NCI-H1694 (cell line): ENCODE measurements at places on chromosomes 1 and 21.

DNA sequence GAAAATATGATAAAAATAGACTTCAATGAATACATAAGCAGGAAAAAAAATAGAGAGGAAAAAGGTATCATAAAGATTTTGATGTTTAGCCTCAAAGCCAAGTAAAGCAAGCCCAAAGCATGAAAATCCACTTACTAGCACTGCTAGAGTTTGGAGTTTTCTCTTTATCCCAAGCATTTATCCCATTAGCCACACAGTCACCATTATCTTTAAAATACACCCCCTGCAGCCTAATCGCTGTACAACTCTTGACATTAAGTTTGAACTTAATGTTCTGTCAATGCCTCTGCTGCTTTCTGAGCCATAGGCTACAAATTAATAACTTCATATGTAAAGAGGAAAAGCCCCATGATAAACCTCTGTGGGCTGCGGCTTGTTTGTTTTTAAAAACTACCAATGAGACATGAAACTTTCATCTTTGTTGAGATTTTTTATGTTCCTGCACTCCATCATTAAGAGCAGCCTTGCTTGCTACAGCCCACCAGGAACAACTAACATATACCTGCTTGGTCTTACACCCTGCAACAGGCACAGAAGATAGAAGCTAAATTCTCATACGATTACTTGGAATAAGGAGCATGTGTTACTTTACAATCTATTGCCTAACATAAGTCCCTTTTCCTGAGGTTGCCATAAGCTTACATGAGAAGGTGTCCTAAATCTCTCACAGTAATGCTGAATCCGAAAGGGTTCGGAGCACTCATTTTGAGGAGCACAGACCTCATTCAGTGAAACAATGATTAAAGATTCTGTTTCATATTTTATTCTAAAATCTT, 202.4 kb downstream of the SMYD3 start:
- DNase-seq = no peak

GRCh38 chr21:42525029-42525581, 11.5 kb downstream of the SLC37A1 start:
- DNase-seq = no peak

- no peak for DNase-seq
These were observed 23.8 kb downstream of the C1orf198 start for GRCh38 chr1:230844561-230844960.

DNA sequence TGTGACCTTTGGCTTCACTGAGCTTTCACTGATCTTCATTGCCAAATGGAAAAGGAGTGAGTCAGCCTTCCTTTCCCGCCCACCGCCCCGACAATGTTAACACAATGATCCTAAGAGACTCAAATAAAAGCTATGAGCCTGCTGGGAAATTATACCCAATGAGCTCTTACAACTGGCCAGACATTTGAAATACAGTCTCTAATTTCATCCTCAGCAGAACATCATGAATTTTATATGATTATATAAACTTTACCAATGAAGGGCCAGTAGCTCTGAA, 252.5 kb downstream of the SIPA1L2 start:
- no peak for DNase-seq

DNA sequence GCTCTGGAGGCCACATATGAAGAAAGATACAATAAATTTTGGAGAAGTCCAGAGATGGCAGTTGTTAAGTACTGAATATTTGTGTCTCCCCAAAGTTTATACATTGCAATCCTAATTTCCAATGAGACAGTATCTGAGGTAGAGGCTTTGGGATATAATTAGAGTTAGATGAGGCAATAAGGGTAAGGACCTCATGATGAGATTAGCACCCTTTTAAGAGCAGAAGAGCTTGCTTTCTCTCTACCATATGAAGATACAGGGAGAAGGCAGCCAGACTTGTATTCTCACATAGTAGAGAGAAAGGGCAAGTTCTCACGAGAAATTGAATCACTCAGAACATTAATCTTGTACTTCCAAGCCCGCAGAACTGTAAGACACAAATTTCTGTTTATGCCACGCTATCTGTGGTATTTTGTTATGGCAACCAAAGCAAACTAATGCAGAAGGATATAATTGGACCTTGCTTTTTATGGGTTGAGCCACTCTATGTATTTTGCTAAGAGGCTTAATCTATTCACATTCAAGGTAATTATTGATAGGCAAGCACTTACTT, 430.1 kb downstream of the KCNT2 start:
- DNase-seq = no peak

DNA sequence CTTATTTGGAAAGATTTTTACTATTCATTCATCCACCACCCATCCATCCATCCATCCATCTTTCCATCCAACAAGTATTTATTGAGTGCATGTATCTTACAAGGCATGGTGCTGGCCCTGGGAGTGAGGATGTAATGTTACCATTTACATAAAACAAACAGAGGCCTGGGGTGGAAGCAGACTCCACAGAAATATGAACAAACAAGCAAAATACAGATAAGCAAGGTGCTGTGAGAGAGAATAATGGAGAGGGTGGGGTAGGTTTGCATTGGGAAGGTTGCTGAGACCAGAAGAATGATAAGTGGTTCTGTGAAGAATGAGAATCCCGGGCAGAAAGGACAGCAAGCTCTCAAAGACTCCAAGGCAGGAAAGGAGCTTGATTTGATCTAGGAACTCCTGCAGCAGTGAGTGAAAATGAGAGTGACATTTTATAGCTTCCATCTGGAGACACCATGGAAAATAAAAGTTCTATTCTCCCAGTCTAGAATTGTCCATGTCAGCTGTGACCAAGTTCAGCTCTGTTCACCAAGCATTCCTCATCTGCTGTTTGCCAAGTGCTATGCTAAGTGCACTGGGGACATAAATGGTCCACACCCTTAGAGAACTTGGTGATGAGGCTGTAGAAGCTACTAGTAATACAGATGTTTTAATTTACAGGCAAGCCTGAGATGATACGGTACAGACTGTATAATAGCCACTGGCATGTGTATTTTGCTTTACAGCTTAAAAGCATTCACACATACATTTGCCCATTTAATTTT, 75.3 kb downstream of the PEX14 start:
- DNase-seq = no peak

DNA sequence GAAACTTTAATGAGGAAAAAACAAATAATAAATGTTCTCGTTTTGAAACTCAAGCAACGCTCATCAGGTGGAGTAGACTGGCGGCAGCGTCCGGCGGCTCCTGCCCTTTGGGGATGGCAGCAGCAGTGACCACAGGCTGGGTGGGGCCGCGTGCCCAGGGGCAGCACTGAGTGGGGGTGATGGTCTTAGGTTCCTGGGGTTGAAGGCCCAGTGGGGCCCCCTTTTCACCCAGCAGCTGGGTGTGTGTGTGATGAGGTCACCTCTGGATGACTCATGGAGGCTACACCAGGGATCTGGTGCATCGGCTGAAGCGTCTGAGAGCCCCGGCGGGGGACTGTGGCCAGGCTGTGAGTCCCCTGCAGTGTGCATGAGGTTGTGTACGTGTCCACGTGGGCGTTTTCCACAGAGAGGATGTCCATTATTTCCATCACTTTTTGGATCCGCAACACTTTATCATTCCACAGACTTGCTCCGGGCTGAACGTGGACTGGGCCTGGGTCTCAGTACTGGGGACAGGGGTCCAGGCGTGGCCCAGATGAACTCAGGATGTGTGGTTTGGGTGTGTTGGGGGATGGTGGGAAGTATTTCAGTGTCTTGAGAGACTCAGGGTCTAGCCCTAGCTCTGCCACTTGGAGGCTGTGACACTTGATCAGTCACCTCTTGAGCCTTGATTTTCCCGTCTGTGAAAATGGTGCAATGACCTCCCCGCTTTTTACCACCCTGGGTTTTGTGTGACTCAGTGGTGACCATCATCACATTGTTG, 25.6 kb downstream of the LDLRAP1 start:
- DNase-seq = no peak

DNA sequence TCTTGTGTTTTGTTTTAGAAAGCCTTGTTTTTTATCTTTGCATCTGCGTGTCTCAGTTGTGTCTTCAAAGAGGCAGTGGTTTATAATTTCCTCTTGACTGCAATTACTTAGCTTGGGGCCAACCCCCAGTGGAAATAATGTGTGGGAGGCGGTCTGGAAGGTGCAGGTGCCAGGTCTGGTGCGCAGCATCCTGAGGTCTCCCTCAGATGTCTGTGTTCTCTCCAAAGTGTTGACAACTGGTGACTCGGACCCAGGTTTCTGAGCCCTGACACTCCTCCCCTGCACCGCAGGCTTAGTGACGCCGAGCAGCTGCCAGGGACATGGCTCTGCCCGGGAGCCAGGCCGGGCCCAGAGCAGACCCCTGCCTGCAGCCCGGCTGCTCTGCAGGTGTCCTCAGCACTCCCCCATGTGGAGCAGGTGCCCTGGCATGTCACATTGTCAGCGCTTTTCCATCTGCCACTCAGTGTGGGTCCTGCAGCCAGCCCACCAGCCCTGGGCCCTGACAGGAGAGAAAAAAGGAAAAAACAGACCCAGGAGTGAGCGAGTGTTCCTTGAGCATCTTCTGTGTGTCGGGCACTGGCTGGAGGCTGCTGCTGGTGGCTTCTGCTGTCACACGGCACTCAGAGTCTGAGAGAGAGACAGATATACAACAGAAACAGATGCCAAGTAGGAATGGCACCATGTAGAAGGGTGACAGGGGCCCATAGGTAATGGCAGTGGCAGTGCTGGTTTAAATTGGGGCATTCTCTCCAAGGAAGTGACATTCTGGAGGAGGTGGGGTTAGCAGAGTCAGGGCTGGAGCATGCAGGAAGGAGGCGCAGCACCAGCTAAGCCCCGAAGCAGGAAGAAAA, 24.8 kb upstream of the SELENON start:
- peak; percentile 68 for DNase-seq

GRCh38 chr1:31099293-31100032, 33.9 kb upstream of the PUM1 start:
- DNase-seq = no peak

DNA sequence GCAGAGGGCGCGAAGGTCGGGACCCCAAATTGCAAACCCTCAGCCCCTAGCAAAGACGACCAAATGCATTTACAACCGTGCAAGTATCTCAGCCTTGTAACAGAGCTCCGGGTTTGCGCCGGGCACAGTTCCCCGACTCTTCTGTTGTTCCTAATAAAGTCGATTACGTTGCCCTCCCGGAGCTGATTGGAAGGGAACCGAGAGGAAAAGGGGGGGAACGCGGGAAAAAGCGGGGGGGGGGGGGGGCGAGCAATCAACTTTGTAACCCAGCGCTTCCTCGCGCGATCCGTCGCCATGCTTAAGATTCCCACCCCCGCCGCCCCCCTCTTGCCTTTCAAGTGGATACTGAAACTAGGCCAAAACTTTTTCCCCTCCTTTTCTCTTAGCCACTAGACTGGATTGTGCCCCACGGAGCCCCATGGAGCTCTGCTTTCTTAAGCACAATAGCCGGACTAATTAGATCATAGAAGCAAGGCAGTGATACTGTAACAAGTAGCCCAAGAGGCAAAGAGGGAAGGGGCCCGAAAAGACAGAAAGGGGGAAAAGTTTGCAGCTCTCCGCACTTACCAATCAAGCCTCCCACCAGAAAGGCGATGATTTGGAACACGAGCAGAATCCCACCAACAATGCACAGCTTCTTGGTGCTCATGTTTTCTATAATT, 565 bp downstream of the WLS start:
- DNase-seq = no peak

DNA sequence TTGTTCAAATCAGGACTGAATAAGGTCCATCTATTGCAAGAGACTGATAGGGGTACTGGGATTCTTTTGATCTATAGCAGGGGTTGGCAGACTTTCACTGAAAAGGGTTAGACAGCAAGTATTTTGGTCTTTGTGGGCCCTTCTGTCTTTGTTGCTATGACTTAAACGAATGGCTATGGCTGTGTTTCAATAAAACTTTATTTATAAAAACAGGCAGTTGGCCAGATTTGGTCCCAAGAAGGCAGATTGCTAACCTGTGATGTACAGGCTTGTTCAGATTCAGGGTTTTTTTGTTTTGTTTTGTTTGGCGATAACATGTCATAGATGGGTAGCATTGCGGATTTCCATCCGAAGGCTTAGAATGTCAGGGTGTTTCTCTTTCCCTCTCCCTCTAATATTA, 3.9 kb upstream of the BACE2 start:
- DNase-seq = no peak

DNA sequence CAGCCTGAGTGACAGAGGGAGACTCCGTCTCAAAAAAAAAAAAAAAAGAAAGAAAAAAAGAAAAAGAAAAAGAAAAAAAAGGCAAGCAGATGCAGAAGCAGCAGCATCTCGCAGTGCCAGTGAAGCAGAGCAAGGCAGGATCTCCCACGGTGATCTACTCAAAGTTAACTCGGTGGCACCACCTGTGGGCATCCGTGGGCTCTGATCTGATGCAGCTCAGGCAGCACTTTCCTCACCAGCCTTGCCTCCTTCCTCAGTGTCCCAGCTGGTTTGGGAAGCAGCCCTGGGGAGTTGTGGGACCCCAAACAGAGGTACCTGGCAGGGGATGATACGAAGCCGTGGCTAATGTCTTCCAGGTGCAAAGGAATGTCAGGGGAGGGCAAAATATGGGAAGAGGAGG, 104.3 kb upstream of the KRTAP19-8 start:
- no peak for DNase-seq

- DNase-seq = no peak
These were observed 86.2 kb downstream of the TTC3 start for GRCh38 chr21:37159053-37159776.

DNA sequence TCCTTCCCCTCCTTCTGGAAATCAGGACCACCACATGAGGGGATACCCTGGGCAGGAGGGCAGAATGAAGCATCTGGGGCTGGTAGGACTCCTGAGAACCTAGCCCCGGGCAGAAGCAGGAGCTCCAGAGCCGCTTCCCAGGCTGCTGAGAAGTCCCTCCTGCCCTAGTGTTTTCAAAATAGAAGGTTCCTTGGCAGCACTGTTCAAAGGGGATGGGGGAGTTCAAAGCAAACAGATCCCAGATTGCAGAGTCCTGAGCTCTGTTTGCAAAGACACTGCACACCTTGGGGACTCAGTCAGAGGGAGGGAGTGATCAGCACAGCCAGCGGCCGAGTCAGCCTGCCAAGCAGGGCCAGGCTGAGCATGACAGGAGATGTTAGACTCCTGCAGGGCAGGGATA, 177.8 kb downstream of the PTPRU start:
- no peak for DNase-seq

GRCh38 chr1:35807614-35808449, at the start of gene AGO4:
Gene AGO4 (plus strand): TSS chr1:35808016. CDS start chr1:35808417, 401 bp downstream.
- DNase-seq = no peak

DNA sequence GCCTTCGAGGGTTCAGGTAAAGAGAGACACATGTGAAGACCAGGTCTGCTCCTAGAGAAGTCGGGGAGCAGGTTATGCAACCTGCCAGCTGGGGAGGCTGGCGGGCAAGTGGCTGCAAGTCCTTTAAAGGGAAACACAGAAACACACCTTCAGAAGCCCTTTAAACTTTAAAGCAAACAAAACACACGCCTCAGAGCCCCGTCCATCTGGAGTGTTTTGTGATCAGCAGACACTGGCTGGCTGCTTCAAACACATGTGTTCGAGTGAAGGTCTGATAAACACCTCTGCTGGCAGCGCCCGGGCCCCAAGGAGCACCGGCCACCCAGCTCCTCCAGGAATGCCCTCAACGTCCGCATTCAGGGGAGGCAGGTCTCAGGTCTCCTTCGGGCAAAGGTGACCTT, 15.2 kb downstream of the RIPK4 start:
- no peak for DNase-seq

- DNase-seq = no peak
These were observed 3.4 kb upstream of the PLCH2 start for GRCh38 chr1:2472561-2473177.
